Activated naive CD8-positive, alpha-beta T cell treated with anti-CD3 and anti-CD28 coated beads, Interleukin-2, amount 10 ng/mL, durations not matched to agents 7 days and 5 days (primary cell): ENCODE measurements at places on chromosomes 5 and 9.
A peak's percentile ranks its signal among the peaks of the same experiment; 100 is the strongest.

GRCh38 chr9:122370869-122371755 is at the start of gene PTGS1:
Gene PTGS1, plus strand, starts transcription at chr9:122371024. Its CDS starts 61 bp downstream, at chr9:122371085.
- DNase-seq = peak; percentile 47

GRCh38 chr9:138111607-138112006 is 234.0 kb downstream of the CACNA1B start:
- no peak for DNase-seq

GRCh38 chr9:129596541-129597331 is 24.2 kb downstream of the C9orf50 start:
- DNase-seq = no peak

DNA sequence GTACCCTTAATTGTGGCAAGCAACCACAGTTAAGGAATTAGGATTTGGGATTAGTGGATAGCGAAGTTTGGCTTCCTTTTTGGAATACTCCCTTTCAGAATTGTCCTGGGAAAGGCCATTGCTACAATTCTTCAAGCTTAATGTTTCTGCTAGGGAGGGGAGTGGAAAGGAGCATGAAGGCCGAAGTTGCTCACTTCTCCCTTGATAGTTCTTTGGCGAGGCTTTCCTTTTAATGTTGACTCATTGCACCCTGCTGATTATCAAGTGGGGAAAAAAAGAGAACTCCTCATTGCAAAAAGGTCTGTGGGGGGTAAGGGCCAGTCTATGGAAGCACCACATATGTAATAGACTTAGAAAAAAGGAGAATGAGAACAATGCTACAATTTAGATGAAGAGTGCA is 30.7 kb downstream of the GRIN3A start:
- DNase-seq = no peak

DNA sequence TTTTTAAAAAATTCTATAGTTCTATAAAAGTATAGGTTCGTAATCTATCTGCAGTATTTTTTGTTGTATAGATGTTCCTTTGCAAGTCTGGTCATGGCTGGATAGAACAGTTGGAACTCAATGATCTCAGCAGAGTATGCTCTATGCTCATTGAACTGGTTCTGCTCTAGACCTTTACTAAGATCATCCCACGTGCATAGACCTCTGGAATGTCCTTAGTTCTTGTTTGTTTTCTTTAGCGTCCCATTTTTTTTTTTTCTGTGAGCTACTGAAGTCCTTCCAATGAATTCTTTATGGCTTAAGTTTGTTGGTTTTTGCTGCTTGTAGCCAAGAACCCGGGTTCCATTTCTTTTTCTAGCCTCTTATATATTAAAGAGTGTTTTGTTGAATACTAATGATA is 3.5 kb downstream of the TMEM38B start:
- no peak for DNase-seq

DNA sequence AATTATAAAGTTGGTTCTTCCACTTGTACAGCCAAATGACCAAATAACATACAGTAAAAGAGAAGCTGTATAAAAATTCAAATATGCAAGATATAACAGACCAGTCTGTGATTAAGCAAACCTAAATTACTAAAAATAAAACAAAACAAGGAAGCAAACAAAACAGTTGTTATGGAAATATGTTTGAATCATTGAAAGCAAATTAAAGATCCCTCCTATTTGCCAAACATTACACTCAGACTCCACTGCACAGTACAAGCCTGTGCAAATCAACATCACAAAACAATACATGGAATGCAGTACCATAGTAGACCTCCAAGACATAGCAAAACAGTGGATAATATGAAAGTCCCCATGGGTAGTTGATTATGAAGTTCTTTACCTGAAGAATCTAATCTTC is 288.1 kb upstream of the PTGER4 start:
- DNase-seq = no peak

DNA sequence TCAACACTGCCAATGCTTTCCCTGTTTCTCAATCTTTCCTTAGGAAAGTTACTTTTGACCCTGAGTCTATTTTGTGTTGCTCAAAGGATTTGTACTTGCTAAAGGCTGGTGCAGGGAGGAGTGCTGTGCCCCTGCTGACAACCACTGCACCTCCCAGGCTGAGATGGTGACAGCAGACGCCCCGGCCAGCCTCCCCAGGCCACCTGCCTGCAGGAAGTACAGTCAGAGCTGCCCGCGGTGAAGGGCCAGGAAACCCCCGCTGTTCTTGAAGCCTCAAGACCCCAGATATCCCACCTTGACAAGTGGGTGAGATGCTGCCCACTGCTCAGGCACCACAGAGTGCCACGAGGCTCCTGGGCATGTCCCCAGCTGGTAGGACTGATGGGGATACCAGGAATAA is 44.2 kb upstream of the CKMT2 start:
- DNase-seq = no peak

- no peak for DNase-seq
Observed at GRCh38 chr5:65654713-65655112, 29.9 kb downstream of the SHLD3 start.

DNA sequence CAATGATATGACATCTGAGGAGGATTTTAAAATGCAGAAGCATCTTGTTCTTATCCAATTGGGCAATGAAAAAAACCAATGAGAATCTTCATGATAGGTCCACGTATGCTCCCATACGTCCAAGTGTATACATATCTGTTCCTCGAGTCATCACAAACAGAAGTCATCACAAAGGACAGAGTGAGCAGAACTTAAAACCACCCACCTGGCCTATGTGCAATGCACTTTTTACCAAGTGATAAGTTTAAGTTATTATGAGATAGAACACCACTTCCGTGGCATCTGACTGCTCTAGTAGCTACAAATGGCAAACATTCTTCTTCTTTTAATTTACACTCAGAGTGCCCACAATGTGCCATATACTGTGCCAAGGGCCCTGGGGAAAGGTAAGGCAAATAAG is 82.4 kb downstream of the PPP2R2B start:
- DNase-seq = no peak

- no peak for DNase-seq
Observed at GRCh38 chr5:18403941-18404438, 769.7 kb downstream of the TAF11L14 start.

DNA sequence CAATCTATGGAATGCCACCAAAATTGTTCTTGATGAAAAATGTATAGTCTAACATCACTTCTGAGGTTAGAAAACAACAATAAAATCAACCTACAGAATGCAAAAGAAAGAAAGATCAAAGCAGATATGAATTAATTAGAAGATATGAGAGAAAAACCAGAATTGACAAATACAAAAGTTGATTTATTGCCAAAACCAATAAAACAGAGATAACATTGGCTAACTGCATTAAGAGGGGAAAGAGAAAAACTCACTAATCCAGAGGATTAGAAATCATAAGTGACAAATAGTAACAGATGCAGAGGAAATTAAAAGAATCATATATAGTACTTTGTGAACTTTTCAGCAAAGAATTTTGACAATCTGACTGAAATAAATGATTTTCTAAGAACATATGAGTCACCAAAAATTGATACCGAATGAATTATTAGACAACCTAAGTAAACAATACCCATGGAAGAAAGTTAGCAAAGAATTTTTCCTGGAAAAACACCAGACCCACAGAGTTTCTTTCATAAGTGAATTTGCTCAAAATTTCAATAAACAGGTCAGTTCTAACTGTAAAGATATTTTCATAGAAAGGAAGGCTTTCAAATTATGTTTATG is 167.7 kb downstream of the AOPEP start:
- DNase-seq = no peak

DNA sequence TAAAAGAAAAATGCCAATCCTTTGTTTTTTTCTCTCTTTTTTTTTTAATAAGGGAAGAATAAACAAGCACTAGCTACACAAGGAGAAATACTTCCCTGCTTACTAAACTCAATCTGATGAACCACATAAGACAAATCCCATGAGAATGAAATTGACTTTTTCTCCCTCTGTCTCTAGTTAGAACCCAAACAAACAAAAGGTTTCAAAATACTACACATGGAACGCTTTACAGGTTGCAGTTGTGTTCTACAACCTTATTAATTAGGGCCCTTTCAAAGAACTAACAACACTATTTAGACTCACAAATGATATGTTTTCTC is 124.5 kb downstream of the PDE4D start:
- no peak for DNase-seq
